ENCODE measurements at places on chromosomes 1 and 21.

DNA sequence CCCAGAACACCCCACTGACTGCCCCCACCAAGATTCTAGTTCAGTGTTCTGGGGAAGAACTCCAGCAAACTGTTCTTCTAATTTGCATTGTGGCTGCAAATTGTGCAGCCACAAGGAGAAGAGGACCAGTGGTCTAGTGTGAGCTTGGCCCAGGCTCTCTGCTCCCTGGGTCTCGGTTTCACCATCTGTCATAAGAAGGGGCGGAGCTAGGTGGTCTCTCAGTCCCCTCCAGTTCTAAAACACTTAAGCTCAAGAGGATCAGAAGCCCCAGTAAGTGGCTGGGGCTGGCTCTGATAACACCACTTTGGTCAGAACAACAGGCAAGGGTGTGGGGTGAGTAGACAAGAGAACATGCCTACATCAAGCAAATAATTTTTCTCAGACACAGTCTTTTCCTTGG is 99.9 kb downstream of the BEND5 start:
- DNase-seq: no peak

DNA sequence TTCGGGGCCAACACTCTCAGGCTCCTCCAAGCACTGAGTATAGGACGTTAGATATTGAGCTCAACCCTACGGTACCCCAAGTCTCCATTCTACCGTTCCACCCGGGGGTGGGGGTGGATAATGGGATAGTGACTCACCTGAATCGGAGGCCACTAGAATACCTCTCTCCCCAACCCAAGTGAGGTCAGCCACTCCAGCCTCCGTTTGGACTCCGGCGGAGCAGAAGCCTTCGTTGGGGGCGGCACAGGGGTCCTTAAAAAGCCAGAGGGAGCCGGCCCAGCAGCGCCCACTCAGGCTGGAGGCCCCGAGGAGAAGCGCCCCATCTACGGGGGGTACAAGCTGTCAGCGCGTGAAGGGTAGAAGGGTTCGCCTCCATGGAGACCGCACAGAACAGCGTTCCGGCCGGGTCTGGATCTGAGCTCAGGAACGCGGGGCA is 556 bp downstream of the WDR77 start:
- DNase-seq: no peak

DNA sequence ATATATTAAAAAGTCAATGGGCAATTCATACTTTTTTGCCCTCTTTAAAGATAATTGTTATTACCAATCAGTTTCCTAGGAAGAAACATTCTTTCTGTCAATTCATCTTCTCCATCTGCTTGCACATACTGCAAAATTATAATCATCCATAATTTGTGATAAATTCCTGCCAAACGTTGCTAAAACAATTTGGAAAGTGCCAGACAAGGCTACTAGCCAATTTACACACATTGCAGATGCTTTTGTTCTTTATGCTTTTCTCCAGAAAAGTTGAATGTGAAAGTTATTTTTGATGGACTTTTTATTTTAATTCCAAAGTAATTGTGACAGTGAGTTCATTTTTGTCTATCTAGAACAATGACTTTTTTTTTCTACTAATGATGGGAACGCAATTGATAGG is 992.8 kb upstream of the ADGRL2 start:
- no peak for DNase-seq

DNA sequence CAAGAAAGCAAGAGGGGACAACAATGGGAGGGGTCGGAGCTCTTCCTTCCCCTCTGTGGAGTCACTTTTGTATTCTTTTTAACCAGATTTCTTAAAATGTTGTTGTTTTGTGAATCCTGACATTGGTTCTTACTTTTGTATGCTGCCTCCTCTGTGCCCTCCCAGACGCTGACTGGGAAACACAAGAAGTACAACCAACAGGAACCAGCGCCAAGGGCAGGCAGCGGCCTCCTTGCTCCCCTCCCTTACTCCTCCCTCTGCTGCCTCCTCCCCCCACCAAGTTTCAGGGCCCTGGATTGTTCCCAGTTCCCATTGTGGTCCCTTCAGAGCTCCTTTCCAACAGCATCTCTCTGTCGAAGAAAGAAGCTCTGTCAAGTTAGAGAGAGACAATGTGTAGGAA is 111.1 kb downstream of the BRINP2 start:
- no peak for DNase-seq

- no peak for DNase-seq
Measured at GRCh38 chr1:188641566-188642211, 1812.9 kb downstream of the PLA2G4A start.

GRCh38 chr1:7967651-7968050 is 6.1 kb downstream of the PARK7 start:
- no peak for DNase-seq
